Caco-2 (cell line): ENCODE measurements at places on chromosomes 11 and 22. TPM values are rescaled to one million over a fixed set of nuclear protein-coding genes. Genes with fewer than 3 reads are reported as not detected.

- DNase-seq, result no peak
Observed at GRCh38 chr11:11708256-11708655, 86.5 kb upstream of the GALNT18 start.

Gene DBX1
- total RNA-seq, result not detected in 2 replicates

Gene GLYATL1B
- total RNA-seq, result not detected in 2 replicates

Gene MS4A3
- total RNA-seq, result not detected in 2 replicates

Gene OVOL1
- 19.5 and 21.2 TPM in 2 replicates for total RNA-seq
